ENCODE measurements at places on chromosomes 11 and 22. TPM values are rescaled to one million over a fixed set of nuclear protein-coding genes. Genes with fewer than 3 reads are reported as not detected.

DNA sequence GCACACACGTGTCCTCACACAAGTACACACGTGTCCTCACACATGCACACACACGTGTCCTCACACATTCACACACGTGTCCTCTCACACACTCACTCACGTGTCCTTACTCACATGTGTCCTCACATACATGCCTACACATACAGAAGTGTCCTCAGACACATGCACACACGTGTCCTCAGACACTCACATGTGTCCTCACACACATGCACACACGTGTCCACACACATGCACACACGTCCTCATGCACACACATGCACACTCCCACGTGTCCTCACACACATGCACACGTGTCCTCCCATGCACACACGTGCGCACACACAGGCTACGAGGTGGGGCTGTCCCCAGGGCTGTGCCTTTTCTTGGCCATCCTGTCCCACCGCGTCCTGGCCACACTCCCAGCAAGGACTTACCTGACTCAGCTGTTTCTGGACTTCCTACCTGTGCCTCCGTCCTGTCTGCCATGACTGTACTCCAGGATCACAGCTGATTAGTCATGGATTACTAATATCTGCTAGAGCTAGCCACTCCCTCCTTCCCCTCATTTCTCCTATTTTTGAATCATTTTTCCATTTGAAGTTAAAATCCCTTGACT lies 990.2 kb downstream of the BRD1 start:
- no peaks in the 10 kb centered on the region for H3K27me3 ChIP-seq
- DNase-seq, result no peak
- no peaks in the 10 kb centered on the region for H3K4me1 ChIP-seq
- no peak overlapping the region for H3K4me3 ChIP-seq

DNA sequence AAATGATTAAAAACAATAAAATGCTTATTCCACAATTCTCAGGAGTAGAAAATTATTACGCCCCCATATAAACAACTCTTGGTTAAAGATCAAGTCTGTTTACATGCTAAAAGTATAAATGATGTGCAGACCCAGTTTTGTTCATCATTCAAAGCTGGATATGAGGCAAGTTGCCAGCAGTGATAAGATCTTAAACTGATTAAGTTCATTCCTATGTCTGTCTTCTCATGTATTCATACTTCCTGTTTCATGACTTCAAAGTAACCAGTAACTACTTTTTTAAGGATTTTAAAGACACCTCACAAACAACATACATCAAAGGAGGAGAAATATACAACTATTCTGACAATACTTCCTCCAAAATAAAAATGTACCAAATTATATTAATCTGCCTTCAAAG lies 55.0 kb upstream of the ARHGAP32 start:
- no peak for DNase-seq
- no peaks in the 10 kb centered on the region for H3K27me3 ChIP-seq
- peaks cover 2% of the 10 kb centered on the region for H3K36me3 ChIP-seq

- H3K27ac ChIP-seq, result no peak overlapping the region
- H3K36me3 ChIP-seq, result no peaks in the 10 kb centered on the region
- H3K4me3 ChIP-seq, result no peak overlapping the region
- H3K27me3 ChIP-seq, result peaks cover 9% of the 10 kb centered on the region
- no peaks in the 10 kb centered on the region for H3K4me1 ChIP-seq
Observed at GRCh38 chr11:13525257-13525656, 29.5 kb upstream of the PTH start.

DNA sequence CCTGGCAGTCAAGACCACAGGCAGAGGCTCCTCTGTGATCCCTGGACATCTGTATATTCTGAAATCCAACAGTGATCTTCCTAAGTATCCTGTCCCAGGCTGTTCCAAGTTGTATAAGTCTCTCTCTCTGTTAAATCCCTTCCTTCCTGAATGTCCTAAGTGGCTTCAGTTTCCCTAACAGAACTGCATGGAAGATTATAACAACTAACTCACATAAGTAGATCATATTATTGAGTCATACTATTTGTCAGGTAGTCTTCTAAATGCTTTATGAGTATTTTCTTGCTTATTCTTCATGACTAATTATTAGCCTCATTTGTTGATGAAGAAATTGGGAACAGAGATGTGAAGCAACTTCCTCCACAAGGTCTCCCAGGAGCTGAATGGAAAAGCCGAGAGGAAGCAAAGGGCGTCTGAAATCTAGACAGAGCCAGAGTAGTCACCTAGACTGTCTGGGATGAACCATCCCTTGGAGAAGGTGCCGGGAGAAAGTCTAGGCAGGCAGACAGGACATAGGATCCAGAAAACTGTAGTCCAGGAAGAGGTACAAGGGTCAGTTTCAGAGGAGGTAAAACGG lies 93.2 kb upstream of the FAT3 start:
- H3K36me3 ChIP-seq, result no peaks in the 10 kb centered on the region
- DNase-seq, result no peak
- H3K27me3 ChIP-seq, result no peaks in the 10 kb centered on the region

DNA sequence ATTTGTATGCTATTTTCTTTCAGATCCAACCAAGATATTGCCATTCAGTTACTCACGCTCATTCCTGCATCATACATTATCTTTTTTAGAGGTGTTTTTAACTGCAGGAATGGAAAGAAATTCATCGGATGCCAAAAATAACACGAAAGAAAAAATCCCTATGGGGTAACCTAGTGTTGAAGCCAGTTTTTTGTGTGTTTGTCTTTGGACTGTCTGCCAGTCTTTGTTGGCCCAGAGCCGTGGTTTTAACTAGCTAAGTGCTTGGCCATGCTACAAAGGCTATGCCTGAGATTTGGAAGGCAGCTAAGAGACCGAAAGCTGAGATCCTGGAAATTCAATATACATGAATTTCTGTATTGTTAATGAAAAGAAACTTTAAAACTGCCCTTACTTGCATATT lies 309.8 kb upstream of the CNTN5 start:
- no peaks in the 10 kb centered on the region for H3K4me1 ChIP-seq
- H3K36me3 ChIP-seq, result no peaks in the 10 kb centered on the region
- H3K27ac ChIP-seq, result no peak overlapping the region
- H3K4me3 ChIP-seq, result no peak overlapping the region
- DNase-seq, result no peak

GRCh38 chr11:36817336-36817965 lies 219.4 kb upstream of the RAG2 start:
- DNase-seq, result no peak
- H3K27ac ChIP-seq, result no peak overlapping the region
- no peaks in the 10 kb centered on the region for H3K27me3 ChIP-seq
- H3K4me1 ChIP-seq, result no peaks in the 10 kb centered on the region
- no peak overlapping the region for H3K4me3 ChIP-seq

GRCh38 chr11:89736566-89736965 lies 26.5 kb downstream of the TRIM77 start:
- no peak overlapping the region for H3K4me3 ChIP-seq
- H3K27me3 ChIP-seq, result no peaks in the 10 kb centered on the region
- H3K27ac ChIP-seq, result no peak overlapping the region
- DNase-seq, result no peak

DNA sequence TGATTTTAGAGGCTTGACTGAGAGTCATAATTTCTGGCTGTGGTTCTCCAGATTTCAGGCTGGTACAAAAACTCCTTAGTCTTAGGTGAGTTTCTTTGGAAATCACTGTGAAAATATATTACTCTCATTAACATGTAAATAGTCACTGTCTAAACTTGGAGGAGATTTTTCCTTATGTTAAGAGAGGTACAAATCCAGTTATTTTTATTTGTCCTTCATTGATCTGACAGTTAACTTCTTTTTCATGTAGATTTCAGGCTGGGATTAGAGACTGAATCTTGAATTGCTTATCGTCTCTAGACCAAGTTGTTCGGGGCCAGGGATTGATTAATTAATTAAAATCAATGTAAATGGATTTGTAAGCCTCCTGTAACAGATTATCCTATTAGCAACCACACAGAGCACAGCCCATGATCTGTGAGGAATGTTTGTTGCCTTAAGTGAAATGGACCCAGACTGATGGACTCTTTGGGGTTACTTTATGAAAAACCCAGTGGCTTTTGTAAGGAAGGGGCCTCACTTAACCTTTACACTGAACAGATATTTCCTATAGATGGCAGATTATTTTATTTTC lies 21.1 kb downstream of the TEAD1 start:
- H3K36me3 ChIP-seq, result no peaks in the 10 kb centered on the region
- H3K4me3 ChIP-seq, result no peak overlapping the region
- H3K4me1 ChIP-seq, result peaks cover 8% of the 10 kb centered on the region
- no peak for DNase-seq

DNA sequence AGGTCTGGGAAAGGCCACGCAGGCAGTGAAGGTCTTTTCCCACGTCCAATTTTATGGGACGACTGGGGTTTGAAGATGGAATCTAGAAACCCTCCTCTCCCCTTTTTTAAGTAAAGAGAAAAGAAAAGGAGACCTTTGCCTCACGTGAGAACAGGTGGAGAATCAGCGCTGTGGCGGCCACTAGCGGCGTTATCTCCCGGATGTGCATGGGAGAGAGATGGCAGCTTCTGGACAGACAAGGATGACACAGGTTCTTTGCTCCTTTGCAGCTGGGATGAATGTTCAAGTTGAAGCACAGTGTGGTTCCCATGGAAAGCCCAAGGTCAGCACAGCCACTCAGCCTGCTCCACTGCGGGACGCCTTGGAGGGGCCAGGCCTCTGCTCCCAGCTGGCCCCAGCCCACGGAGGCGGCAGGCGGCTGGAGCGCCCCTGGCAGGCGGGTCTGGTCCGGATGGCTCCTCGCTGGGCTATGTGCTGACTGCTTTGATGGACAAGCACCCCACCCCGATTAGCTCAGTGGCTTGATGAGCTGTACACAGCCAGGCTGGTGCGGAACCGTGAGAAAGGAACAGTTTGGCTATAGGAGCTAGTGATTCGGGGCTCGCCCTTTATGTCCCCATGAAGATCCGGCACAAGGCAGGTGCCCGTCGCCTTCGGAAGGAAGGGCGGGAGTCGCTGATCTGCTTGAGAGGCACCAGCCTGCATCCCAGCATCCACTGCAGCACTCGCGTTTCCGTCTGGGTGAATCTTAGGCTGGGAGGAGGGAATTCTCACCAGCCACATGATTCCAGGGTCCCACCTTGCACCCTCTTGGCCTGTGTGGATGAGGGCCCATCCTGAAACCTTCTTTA lies 14.5 kb upstream of the BID start:
- H3K27me3 ChIP-seq, result no peaks in the 10 kb centered on the region
- DNase-seq, result no peak
- H3K4me1 ChIP-seq, result peaks cover 3% of the 10 kb centered on the region
- H3K36me3 ChIP-seq, result no peaks in the 10 kb centered on the region

DNA sequence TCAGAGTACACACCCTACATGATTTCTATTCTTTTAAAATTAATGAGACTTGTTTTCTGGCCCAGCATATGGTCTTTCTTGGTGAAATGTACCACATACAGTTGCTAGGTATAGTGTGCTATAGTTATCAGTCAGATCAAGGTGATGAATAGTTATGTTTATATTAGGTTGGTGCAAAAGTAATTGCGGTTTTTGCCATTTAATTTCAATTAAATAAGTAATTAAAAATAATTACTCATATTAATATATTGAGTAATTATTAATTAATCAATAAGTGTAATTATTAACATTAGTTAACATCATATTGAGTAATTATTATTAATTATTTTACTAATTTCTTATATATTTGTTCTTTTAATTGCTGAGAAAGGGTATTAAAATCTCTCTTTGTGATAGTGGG lies 56.1 kb downstream of the MYEOV start:
- no peak overlapping the region for H3K4me3 ChIP-seq
- peaks cover 13% of the 10 kb centered on the region for H3K27me3 ChIP-seq
- peaks cover 3% of the 10 kb centered on the region for H3K4me1 ChIP-seq

GRCh38 chr11:45163956-45164575 lies 17.6 kb downstream of the PRDM11 start:
- no peak for DNase-seq
- H3K4me1 ChIP-seq, result peaks cover 1% of the 10 kb centered on the region
- H3K36me3 ChIP-seq, result no peaks in the 10 kb centered on the region
- H3K4me3 ChIP-seq, result no peak overlapping the region
- no peak overlapping the region for H3K27ac ChIP-seq
- no peaks in the 10 kb centered on the region for H3K27me3 ChIP-seq

GRCh38 chr11:94090401-94090800 lies 38.2 kb upstream of the PANX1 start:
- no peaks in the 10 kb centered on the region for H3K4me1 ChIP-seq
- no peak for DNase-seq
- H3K36me3 ChIP-seq, result no peaks in the 10 kb centered on the region
- H3K4me3 ChIP-seq, result no peak overlapping the region
- no peak overlapping the region for H3K27ac ChIP-seq

- H3K36me3 ChIP-seq, result no peaks in the 10 kb centered on the region
- no peaks in the 10 kb centered on the region for H3K27me3 ChIP-seq
- no peak overlapping the region for H3K27ac ChIP-seq
Observed at GRCh38 chr22:27460591-27461347, 340.8 kb downstream of the MN1 start.

DNA sequence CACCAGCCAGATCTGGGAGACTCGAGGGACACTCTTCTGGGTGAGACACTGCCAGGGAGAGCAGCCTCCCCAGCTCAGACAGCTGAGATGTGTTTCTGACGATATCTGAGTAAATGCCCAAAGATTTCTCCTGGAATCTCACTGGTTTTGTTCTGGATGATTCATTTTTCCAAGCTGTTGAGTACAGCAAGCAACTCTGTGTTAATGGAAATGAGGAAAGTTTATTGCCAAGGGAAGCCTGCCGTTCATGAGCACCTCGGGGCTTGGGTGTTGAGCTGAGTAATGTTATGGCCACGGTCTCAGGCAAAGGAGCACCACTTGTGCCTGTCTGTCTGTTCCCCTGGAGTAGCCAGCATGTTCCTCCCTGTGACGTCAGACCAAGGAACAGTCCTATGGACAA lies 1132.4 kb downstream of the BRD1 start:
- no peak overlapping the region for H3K4me3 ChIP-seq
- H3K4me1 ChIP-seq, result no peaks in the 10 kb centered on the region
- H3K27ac ChIP-seq, result no peak overlapping the region
- H3K27me3 ChIP-seq, result no peaks in the 10 kb centered on the region

DNA sequence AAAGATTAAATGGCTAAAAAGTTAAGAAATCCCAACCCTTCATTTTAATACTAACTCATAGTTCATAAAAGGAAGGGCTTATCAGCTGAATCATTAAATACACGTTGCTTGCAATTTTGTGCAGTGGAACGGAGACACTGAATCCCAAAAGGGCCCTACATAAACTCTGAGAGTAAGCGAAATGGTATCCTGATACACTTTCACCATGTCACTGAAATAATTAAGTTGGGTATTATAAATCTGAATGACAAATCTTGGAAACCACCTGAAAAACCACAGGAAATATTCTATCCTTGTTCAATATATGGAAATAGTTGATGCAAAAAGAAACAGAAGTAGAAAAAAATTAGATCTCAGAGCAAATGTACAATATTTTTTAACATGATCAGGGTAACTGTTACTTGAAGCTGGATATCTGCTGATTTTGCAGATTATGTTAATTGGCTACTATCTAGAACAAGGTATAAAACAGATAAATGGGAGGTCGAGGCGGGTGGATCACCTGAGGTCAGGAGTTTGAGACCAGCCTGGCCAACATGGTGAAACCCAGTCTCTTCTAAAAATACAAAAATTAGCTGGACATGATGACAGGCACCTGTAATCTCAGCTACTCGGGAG lies 55.1 kb downstream of the MAML2 start:
- no peak for DNase-seq
- H3K36me3 ChIP-seq, result peaks cover 32% of the 10 kb centered on the region
- peaks cover 51% of the 10 kb centered on the region for H3K4me1 ChIP-seq
- H3K4me3 ChIP-seq, result no peak overlapping the region

- peaks cover 31% of the 10 kb centered on the region for H3K4me1 ChIP-seq
- H3K4me3 ChIP-seq, result no peak overlapping the region
- peaks cover 31% of the 10 kb centered on the region for H3K36me3 ChIP-seq
- no peak overlapping the region for H3K27ac ChIP-seq
Observed at GRCh38 chr11:4072668-4073285, 21.8 kb upstream of the RRM1 start.

FAT3 gene
- total RNA-seq, result not detected

ACRV1 gene
- not detected for total RNA-seq

MISFA gene
- total RNA-seq, result 1.4 TPM

FGF19 gene
- total RNA-seq, result not detected

SCO2 gene
- 12.8 TPM for total RNA-seq

FREY1 gene
- 3.9 TPM for total RNA-seq

SLC25A18 gene
- total RNA-seq, result not detected

Measured in activated naive CD8-positive, alpha-beta T cell treated with anti-CD3 and anti-CD28 coated beads, Interleukin-2, amount 10 ng/mL, durations not matched to agents 7 days and 5 days (primary cell).